ENCODE measurements at places on chromosomes 12 and 14.

GRCh38 chr14:100212476-100213333 is 26.2 kb upstream of the YY1 start:
- DNase-seq: no peak

DNA sequence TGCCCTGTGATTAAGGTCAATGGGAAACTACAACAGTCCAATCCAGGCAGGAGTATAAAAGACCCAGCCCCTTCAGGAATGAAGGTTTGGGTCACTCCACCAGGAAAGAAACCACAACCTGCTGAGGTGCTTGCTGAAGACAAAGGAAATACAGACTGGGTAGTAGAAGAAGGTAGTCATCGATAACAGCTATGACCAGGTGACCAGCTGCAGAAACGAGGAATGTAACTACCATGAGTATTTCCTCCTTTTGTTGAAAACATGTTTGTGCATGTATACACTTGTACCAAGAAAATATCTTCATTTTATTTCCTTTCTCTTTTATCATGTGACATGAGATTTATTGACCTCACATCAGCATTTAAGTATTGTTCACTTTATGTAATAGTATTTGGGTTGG is 409.1 kb downstream of the FOXG1 start:
- DNase-seq: no peak

DNA sequence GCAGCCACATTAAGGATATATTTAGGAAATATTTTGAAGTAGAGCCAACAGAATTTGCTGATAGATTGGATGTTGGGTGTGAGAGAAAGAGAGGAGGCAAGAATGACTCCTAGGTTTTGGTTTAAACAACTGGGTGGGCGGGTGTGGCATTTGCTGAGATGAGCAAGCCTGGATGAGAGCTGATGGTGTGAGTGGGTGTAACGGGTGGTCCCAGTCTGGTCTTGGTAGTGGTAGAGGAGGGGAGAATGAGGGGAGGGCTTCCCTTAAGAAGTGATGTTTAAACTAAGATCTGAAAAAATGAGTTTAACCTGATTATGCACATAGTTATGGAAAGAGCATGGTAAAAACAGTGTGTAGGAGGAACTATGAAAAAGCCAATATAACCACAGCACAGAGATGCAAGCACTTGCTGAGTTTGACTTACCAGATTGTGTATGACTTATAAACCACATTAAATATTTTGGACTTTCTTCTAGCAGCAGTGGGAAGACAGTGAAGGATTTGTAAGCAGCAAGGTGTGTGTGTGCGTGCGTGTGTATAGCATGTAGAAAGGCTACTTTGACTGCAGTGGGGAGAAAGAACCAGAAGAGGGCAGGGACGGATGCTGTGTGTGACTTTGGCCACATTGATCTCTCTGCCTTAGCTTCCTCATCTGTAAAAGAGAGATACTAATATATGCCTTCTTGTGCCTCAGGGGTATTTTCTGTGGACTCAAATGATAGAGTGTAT is 139.7 kb downstream of the PRIMA1 start:
- DNase-seq: no peak

DNA sequence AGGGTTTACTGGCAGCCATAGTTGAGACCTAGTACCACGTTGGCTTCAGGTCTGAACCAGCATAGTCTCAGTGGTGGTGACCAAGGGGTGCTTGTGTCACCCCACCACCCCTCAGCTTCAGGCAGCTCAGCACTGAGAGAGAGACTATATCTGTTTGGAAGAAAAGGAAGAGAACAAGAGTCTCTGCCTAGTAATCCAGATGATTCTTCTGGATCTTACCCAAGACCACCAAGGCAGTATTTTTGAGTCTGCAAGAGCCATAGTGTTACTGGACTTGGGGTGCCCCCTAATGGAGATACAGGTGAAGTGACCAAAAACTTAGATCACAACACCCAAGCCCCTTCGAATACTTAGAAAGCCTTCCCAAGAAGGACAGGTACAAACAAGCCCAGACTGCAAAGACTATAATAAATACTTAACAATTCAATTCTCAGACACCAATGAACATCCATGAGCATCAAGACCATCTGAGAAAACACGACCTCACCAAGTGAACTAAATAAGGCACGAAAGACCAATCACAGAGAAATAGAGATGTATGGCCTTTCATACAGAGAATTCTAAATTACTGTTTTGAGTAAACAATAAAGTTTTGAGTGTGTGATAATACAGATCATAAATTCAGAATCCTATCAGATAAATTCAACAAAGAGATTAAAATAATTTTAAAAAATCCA is 107.0 kb downstream of the HELB start:
- DNase-seq: no peak

Measured in MG63 (cell line).